Glutamatergic neuron (in vitro differentiated cells): ENCODE measurements at places on chromosomes 1 and 21.

DNA sequence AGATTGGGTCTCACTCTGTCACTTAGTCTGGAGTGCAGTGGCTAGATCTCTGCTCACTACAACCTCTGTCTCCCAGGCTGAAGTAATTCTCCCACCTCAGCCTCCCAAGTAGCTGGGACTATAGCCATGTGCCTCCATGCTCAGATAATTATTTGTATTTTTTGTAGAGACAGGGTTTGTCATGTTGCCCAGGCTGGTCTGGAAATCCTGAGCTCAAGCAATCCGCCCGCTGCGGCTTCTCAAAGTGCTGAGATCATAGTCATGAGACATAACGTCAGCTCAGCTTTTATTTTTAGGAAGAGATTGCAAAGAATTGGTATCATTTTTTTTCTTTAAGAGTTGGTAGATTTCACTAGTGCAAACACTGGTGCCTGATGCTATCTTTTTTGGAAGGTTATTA is 244.9 kb downstream of the DSCAM start:
- no peak for DNase-seq

DNA sequence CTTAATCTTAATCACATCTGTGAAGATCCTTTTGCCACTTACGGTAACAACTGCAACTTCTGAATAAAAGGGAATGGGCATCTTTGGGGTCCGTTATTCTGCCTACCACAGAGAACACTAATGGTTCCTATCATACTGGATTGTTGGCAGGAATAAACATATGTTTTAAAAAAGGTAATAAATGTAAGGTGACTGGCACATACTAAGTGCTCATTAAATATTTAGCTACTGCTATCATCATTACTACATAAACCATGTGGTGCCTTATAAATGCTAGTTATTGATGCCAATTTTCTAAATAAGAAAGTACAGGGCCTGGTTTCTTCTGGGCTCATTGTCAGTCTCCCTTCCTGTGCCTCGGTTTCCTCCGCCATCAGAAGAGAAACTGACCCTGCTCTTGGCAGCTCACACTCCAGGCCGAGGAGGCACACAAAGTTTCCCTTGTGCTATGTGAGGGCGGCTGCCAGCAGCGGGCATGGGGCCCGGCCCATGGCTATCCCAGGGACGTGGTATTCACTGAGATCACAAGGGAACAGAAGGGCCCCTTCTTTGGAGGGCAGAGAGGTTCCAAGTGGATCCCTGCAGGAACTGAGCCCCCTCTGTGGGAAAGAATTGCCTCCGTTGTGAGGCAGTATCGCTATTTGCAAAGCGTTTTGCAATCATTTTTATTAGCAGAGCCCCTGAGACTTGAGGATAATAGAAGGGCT is 26.2 kb downstream of the NAV1 start:
- no peak for DNase-seq

DNA sequence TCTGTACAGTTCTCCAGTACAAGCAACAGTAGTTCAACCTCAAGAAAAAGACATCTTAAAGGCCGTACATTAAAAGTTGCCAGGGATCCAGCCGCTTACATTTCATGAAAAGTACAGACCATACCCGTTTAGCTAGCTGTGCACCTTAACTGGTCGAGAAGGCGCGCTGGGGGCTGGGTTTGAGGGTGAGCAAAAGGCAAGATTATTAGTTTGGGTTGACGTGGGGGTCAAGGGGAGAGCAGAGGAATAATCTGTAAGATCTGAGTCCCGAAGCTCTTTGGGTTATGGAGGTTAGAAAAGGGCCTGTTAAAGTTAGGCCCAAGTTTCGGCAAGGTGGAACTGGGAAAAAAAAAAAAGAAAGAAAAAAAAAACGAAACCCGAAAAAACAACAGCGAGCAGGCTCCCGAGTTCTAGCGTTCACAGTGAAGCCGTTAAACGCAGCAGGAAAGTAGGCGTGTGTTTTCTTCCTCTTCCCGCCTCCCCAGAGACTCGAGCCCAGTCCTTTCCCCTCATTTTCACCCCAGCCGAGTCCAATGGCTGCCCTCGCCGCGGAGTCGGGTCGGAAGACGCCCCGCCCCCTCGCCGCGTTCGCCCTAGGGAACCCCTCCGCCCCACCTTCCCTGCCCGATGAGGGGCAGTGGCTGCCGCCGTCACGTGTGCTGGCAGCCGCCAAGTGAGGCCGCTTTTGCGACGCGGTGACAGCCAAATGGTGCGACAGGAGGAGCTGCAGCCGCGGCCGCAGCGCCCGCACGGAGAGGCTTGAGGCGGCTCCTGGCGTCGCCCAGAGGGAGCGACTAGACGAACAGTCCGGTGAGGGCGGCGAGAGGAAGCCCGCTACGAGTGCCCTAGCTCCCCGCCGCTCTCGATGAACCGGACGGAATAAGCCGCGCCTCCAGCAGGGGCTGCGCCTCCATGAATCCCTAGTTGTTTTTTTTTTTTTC is at the start of gene PKN2:
Gene PKN2 (plus strand): TSS at position 733 of the 941 bp plus-strand sequence. CDS start 308 bp downstream, outside the sequence.
- peak; percentile 97 for DNase-seq

GRCh38 chr1:149885339-149886120 is 13.8 kb upstream of the BOLA1 start:
- peak; percentile 76 for DNase-seq

DNA sequence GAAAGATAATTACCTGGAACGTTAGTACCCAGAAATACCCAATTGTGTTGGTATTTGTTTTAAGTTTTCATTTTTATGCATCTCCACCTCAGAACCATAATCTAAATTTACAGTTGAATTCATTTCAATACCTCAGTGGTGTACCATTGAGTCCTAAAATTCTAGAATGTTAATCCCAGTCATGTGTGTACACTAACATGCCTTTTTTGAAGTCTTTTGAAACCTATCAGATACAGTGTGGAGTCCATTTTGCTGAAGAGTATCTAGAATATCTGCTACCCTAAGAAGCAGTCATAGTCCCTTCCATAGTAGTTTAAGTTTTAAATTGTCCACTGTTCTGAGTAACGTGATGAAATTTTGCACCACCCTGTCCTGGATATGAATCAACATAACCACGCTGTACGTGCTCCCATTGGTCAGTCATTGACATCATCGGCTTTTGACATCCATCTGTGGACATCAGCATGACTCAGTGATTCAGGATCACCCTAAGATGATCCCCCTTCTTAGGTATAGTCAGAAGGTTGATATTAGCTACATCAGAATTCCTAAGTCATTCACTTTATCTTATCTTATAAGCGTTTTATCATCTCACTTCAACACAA is 7.5 kb upstream of the ASH1L start:
- no peak for DNase-seq

DNA sequence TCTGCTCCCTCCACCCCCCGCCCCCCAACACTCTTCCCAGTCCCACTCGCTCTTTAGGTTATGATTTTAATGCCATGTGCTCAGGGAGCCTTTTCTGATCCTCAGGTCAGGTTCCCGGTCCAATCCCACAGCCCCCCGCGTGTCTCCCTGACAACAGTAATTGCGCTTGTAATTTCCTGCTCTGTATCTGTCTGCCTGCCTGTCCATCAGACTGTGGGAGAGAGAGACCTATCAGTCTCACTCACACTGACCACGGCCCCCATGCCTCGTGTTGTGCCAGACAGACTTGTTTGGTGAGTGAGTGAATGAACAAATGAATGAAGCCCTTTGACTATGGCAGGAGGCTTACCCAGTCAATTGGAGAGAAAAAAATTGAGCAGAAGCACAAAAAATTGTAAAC is 50.8 kb upstream of the ECE1 start:
- DNase-seq = no peak

GRCh38 chr21:40282912-40283886 is 416.0 kb downstream of the PCP4 start:
- no peak for DNase-seq

DNA sequence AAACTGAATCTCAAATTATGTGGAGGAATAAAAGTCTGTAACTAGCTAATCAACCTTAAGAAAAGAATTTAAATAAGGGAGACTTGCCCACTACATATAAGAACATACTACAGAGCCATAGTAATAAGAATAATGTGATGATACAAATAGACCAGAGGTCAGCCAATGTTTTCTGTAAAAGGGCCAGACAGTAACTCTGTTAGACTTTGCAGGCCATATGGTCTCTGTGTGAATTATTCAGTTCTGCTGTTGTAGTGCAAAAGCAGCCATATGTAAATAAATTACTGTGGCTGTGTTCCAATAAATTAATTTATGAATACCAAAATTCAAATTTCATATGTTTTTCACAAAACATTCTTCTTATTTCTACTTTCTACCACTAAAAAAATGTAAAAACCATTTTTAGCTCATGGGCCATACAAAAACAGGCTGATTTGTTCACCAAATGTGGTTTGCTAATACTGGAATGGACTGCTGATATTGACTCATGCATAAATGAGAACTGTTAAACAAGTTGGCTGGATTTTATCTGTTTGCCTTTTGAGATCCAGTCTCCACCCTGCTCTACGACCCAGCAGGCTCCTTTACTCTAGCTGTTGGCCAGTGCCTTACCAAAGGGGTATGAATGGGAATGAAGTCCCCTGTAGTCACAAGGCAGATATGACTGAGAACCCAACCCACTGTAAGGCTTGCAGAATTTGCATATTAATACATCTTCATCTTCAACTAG is 98.2 kb upstream of the ZNHIT6 start:
- no peak for DNase-seq

DNA sequence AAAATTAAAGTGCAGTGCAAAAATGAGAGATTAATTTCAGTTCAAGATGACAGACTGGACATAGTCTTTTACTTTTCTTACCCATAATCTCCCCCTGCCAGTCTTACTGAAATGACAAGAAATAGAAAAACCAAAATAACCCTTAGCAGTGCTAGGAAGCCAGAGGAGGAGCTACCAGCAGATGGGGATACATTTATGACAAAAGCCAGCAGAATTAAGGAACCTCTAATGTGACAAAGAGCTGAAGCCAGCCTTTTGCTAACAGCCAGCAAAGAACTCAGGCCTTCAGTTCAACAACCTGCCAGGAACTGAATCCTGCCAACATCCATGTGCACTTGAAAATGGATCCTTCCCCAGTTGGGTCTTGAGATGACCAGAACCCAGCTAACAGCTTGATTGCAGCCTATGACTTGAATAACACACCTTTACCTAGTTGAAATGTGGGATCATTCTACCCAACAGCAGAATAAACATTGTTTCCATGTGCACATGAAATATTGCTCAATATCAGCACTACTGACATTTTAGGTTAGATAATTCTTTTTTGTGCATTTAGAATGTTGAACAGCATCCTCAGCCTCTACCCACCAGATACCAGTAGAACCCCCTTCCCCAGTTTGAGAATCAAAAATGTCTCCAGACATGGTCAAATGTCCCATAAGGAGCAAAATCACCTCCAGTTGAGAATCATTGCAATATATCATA is 7.9 kb upstream of the TRAF5 start:
- no peak for DNase-seq

- DNase-seq = no peak
Measured at GRCh38 chr1:165826565-165827267, 698 bp upstream of the UCK2 start.

DNA sequence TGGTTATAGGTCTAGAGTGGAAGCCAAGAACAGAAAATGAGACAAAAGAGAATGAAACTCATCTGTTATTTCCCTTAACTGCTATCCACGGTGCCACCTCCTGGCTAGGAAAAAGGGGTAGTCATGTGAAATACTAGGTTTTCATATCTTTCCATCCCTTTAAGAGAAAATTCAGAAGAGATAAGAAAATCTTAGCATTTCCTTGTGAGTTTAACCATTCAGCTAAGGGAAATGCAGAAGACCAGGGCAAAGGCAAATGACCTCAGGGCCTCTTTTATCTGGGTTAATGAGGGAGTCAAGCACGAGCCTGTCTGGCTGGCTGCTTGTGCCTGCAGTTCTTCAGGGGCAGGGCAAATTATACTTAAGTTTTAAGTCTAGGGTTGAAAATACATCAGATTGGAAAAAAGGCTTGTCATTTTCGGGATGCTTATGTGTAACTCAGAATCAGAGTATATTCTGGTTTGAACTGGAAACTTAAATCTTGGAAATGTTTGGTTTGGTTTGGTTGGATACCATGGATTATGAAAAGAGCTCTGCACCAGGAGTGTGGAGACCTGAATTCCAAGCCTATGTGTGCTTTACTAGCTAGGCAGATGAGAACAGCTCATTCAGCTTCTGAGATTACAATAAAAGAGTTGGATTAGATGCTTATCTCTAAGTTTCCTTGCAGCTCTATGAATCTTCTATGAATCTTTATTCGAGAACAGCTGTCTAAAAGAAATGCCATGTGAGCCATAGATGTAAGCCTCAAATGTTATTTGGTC is 19.9 kb downstream of the NIBAN1 start:
- DNase-seq = no peak

GRCh38 chr1:99003581-99004253 is 944 bp downstream of the PLPPR5 start:
- no peak for DNase-seq

DNA sequence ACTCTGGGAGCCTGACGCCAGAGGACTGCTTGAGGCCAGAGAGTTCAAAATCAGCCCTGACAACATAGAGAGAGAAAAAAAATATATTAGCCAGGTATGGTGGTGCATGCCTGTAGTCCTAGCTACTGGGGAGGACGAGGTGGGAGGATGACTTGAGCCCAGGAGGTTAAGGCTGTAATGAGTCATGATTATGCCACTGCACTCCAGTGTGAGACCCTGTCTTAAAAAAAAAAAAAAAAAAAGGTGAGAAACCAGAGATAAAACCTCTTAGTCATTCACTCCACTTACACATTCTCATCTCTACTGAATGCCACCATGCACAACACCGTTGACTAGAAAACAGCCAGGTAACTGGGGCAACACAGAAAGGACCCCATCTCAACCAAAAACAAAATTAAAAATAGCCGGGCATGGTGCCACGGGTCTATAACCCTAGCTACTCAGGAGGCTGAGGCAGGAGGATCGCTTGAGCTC is 178.1 kb downstream of the SLC45A1 start:
- DNase-seq = no peak

GRCh38 chr1:226596531-226597165 is 48.1 kb downstream of the STUM start:
- no peak for DNase-seq

- no peak for DNase-seq
Measured at GRCh38 chr1:22105611-22106207, 37.2 kb downstream of the WNT4 start.

DNA sequence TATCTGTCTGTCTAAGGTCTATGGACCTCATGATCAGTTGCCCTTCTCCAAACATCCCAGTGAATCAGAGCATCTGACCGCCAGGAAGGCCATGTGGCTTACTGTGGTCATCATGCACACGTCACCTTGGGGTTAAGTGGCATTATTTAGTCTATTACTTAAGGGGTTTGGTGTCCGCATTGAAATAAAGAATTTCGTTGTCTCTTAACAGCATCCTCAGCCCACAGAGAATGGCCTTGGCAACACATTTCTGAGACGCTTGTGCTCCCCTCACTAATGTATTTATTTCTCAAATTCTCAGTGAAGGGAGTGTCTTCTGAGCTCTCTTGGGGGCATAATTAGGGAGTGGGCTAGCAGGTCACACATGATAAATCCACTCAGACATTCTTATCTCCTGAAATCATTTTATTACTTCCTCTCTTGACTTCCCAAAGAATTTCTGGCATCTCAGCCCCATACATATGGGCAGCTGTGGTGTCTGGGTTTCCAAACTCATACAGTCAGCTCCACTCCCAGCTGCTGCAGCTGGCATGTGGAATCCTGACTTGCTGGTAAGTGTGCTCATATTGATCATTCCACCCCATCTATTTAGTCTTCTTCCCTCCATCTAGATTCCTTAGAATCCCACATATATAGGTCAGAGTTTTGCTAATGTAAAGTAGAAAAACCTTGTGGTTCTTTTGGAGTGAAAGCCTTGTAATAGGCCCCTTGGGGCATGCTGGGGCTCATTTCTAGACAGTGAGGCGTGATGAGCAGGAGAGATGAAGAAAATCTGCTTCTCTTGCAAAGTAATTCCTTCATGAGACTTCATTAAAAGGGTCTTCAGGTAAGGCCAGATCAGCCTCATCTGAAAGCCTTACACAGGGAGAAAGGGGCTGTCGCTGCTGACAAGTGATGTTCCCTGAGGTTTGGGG is 110.5 kb downstream of the HHAT start:
- no peak for DNase-seq

GRCh38 chr1:233295237-233295974 is at the start of gene PCNX2:
Gene PCNX2 (minus strand): TSS chr1:233295725. CDS start chr1:233295478, 247 bp downstream.
- peak; percentile 84 for DNase-seq
